ENCODE measurements at places on chromosomes 4 and X.

DNA sequence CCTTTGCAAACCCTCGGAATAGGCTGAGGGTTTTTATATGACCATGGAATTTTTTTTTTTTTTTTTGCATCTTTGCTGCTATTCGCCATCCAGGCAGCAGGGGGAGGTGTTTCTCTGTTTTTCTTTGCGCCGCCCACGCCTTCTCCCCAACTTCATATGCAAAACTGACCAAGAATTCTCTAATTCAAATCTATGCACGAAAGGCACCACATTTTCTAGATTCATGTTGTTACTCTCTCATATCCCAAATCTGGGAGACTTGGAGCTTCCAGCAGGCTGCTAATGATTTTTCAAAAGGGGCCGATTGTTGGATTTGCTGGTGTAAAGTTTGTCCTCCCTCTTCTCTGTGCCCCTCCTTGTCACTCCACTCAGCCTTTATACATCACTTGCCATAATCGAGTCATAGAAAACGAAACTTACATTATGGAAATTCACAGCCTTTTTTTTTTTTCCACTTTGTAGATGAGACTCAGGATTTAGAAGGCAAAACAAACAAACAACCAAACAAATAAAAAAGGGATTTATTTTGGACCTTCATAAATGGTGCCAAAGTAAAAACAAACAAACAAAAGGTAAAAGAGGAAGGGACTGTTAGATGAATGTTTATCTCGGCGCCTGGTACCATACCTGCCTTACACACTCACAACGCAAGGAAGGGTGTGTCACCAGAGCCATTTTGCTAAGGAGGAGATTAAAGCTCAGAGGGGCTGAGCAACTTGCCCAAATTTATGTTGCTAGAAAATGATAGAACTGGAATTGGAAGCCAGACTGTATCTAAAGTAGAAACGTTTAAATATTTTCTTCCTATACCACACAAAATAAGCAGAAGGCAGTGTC, 29.3 kb upstream of the BOD1L1 start:
- DNase-seq = peak; percentile 66

DNA sequence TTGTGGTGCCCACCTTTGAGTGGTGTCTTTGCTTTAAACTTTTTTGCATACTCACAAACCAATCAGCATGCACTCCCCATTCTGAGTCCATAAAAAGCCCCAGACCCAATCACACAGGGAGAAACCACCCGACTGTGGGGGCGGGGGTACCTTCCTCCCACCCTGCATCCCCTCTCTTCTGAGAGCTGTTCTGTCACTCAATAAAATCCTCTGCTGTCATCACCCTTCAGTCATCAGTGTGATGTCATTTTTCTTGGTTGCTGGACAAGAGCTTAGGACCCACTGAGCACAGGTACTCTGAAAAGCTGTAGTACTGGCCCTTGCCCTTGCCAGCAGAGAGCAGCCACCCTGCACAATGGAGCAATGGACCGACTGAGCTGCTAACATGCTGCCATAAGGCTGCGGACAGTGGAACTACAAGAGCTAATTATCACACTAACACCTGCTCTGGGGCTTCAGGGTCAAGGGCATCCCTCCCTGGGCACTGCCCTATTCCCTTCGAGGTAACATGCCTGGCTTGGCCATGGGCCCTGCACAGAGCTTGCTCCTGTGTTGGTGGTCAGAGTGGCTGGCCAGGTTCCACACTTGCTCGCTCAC, 62.9 kb upstream of the PGRMC2 start:
- no peak for DNase-seq

- DNase-seq = no peak
These were observed 14.2 kb upstream of the FGF16 start for GRCh38 chrX:77433001-77433400.

DNA sequence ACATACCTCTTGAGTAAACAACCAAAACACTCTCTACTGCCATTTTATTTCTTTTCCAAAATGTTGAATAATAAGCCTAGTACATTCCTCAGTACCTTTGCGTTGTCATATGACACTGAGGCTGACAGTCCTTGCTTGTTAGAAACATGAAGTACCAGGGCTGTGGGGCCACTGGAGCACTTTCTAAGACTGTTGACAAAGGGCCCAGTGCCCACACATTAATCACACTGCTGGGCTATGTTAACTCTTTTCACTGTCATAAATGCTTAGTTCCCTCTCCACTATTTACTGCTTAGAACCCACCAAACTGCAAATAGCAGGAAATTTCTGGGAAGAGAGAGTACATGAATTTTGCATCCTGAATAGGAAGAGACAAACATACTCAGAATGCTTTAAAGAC, 57.1 kb downstream of the FAM47B start:
- no peak for DNase-seq

GRCh38 chr4:95506264-95506663, 42.5 kb downstream of the UNC5C start:
- no peak for DNase-seq

DNA sequence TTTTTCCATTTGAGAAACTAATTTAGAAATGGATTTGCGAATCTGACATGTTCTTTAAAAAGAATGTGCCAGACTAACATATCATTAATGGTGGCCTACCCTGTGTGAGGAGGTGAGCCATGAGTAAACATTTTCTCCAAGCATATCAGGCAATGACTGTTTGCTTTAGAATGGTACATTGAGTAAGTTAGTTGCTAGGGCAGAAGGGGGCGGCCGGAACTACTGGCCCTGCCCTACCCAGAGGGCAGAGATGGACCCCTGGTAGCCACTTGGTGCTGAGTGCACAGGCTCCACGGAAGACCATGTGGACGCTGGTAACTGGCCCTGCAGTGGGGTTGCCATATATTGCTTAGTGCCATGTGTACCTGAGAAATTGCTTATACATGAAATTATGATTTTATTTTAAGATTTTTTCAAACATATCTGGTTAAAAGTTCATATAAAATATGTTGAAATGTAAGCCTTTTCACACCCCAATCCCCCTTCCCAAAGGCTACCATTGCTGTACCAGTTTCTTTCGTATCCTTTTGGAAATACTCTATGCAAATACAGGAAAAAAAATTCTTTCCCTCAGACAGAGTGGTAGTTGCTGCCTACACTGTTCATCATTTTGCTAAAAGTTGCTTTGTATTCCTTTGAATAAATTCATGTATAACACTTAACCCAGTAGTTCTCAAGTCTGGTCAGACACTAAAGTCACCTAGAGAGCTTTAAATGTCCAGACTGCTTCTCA, 8.8 kb downstream of the FNIP2 start:
- no peak for DNase-seq

DNA sequence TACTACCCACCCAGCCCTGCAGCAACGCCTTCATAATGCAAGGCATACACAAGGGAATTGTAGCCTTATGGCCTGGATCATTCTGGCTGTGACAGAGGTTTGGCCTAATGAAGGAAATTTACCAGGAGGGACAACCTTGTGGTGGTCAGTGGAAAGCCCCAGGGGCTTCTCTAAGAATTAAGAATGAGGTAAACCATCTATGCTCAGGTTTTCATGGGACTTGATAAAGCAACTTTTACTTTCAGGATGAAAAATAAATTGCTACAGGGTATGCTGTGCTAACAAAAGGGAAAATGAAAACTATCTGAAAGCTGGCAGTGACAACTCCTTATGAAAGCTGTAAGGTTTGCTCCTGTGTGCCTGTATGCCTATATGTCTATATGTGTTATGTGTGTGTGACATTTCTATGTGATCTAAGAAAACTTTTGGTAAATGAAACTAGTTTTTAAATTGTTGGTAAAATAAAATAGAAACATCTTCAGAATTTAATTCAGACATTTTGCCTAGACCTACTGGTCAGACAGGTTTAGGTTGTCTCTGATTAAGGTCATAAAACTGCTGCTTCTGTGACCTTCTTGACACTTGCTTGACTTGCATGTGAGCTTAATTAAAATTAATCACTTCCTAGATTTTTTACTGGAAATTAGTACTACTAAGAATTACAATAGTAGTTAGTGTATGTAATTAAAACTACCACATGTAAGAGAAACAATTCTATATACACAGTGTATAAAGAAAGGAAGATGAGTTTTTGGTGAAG, 19.9 kb upstream of the TXK start:
- no peak for DNase-seq

DNA sequence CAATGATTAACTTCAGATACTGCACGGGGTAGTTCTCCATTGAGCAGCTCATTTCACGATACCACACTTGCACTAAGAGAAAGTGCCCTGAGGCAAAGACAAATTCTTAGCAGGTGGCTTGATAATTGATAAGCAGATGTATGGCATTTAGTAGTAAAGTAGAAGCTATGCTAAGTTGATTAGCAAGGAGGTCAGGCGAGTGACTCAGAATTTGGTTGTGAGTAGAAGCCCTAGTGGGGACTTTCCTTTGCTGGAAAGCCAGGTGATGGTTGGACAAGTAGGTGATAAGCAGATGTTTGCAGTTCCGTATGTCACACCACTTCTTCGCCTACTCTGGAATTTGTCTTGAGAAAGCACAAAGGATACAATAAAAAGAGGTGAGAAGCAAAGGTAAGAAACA, 58.7 kb downstream of the TLL1 start:
- no peak for DNase-seq

GRCh38 chrX:19958552-19959486, 32.0 kb downstream of the BCLAF3 start:
- DNase-seq = no peak

- no peak for DNase-seq
These were observed 359.0 kb upstream of the BOD1L1 start for GRCh38 chr4:13986548-13986947.

DNA sequence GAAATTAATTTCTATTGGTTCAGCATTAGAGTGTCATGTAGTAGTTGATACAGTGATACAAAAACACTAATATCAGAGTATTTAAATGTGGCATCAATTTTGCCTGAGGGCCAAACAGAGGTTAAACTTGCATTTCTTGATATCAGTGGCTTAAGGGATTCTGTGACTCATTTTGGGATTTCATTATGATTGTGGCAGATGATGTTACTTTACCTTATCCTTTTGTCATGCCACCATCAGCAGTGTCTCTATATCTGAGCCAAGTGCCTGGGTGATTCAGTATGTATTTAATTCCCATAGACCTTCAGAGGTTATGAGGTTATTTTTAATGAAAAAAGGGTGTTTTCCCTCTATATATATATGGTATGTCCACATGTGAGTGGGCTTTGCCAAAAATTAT, 582.9 kb downstream of the ADGRL3 start:
- no peak for DNase-seq

DNA sequence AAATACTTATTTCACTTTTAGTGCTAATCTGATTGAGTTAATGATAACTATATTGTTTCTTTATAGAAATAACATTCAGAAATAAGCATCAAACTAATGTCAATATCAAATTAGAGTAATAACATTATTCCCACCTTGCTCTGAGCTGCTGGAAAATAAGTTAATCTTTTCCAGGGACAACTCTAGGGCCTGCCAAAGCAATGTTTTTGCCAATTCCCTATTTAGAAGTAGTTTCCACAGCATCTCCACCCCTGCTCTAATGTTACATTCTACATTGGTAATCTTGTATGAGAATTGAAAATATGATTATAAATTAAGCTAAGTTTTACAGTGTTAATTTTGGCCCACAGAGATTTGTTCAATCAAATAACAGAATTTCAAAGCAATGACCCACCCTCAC, 68.3 kb downstream of the REELD1 start:
- no peak for DNase-seq

DNA sequence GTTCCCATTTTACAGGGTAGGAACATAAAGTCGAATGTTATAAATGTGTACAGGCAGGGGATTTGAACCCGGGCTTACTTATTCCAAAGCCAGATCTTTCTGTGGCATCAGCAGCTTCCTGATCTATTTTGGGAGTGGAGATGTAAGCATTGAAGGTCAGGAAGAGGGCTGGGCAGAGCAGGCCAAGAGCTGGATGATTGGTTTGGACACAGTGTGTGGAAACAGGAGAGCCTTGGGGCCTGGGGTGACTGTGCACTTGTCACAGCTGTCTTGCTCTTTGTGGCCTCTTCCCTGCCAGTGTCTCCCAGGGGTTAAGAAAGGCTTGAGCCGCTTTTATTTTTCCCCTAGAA, 127.9 kb upstream of the ENPP6 start:
- DNase-seq = no peak

DNA sequence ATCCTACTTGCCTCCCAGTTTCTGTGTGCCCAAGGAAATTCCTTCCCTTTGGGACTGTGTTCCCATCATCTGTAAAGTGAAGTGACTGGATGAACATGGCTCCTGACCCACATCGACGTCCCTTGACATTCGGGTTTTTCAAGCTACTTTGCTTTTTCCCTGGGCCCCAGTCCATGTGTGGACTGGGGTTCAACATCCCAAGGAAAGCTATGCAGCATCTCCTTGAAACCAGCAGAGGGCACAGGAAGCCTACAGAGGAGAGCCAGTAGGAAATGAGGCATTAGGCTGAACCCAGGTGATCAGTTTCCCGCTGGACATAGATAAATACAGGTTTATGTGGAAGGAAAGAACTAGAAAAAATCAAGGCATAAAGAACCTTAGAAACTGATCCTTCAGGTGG, 145.1 kb upstream of the ARHGEF9 start:
- no peak for DNase-seq

DNA sequence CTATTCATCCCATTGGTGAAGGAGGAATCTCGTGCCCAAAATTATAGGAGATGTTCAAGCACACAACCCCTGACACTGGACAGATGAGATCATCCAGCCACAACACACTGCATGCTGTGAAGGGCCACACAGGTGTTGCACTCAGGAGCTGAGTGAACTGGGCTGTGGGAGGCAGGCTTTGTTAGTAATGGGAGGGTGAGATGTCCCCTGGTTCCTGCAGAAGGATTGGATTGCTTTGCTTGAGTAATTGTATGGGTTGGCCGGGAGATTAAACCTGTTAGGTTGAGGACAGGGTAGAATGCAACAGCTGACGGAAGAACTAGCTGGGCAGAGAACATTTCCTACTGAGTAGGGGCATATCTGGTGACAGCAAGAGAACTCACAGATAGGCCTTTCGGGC, 152.2 kb downstream of the TACR3 start:
- DNase-seq = no peak

GRCh38 chr4:82247171-82247570, 126.6 kb downstream of the HNRNPD start:
- no peak for DNase-seq

DNA sequence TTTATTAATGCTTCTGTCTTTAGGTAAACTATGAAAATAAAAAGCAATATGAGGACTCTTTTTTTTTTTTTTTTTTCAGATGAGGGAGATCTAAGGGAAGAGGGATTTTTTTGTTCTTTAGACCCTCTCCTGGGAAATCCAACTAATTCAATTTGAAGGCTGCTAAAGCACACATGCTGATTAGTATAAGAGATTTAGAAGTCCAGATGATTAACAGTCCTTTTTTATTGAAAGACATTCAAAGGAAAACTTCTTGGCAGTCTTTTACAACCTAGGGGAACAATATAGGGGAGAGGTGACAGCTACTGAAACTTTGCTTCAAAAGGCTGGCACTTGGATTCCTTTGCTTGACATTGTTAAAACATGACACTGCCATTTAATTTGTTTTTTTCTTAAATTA, 602.5 kb downstream of the RAPGEF2 start:
- no peak for DNase-seq

DNA sequence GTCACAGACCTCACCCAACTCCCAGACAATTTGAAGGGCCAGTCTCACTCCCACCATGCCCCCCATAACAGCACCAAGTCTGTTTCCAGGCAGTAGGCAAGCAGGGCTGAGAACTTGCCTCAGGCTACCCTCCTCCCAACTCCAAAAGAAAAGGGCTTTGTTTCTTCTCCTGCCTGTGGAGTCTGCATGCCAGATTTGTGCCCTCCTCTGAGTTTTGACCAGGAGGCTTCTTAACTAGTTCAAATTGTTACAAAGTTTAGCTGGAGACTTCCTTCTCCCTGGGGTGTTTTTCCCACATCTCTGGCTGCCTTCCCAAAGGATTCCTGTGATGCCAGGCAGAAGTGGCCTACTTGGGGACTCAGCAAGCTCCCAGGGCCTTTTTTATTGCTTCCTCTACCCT, 29.6 kb downstream of the PBDC1 start:
- DNase-seq = no peak
